ENCODE measurements at places on chromosomes 5 and 9.

DNA sequence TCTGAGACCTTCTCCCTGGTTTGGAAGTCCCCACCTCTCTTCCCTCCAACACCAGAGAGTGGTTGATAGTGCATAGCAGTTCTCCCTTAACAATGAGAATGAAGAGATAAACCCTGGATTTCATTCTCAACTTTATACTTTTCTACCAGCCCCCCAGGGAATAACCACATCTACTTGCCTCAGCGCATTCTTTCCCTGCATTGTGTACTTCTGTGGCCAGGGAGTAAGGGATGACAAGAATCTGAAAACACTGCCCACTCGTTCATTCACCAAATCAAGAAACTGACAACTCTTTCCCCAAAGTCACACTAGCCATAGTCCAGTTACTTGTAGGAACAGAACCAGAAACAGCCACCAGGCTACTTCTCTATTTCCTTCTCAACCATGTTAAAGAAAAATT lies 46.0 kb upstream of the SPIN1 start:
- no peak for DNase-seq

DNA sequence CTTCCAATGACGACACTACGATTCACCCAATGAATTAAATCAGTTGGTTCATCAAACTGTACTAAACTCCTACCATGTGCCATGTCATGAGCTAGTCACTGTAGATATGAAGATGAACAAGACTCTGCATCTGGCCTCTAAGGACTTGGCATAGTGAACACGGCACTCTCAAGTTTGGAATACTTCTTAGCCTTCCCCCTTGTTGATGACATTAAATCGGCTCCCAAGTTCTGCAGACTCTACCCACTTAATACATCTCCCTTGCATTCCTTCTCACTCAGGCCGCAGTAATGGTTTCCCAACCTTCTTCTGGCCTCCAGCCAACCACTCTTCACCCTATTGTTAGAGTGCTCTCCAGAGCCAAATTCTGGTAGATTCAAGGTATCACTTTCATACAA lies 184.7 kb downstream of the MAPKAP1 start:
- DNase-seq, result no peak

- DNase-seq, result no peak
These were observed 4.3 kb upstream of the IFNK start for GRCh38 chr9:27519466-27520465.

DNA sequence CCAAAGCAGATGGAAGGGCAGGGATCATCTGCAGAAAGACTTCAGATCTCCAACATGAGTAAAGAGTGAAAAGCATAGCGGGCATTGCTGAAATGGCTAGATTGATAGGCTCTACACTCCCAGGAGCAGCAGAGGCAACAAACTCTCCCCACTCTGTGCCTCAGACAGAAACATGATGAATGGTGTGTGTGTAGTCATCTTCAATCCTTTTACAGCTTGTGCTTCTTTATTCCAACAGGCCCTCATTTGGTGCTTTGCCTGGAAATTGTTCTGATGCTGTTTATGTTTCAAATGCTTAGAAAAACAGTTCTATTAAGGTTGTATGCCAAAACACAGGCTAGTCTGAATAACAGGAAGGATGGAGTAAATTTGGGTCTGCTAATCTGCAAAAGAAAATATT lies 176.2 kb downstream of the DMRTA1 start:
- no peak for DNase-seq

DNA sequence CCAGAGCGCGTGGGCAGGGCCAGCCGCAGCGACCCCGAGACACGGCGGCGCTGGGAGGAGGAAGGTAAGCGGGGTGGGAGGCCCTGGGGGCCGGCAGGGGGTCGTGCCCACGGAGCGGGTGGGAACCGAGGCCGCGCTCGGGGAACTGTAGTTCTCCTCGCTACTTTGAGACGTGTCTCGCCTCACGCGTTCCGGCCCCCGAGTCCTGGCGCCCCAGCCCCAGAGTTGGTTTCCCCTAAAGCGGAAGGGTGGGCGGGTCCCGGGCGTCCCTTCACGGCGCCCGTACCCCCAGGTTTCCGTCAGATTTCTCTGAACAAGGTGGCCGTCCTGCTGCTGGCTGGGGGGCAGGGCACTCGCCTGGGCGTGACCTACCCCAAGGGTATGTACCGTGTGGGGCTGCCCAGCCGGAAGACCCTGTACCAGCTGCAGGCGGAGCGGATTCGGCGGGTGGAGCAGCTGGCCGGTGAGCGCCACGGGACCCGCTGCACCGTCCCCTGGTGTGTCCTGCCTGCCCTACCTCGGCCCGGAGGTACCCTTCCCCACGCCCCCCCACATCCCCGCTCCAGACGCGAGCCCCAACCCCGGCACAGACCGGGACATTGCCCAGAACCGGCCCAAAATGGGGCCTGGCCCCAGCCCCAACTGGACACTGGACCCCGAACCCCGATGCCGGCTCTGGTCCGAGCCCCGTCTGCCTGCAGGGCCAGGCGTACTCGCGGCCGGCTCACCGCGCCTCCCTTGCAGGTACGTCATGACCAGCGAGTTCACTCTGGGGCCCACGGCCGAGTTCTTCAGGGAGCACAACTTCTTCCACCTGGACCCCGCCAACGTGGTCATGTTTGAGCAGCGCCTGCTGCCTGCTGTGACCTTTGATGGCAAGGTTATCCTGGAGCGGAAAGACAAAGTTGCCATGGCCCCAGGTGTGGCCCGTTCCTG lies 709 bp downstream of the UAP1L1 start:
- no peak for DNase-seq

- peak; percentile 82 for DNase-seq
These were observed 48.1 kb downstream of the VAV2 start for GRCh38 chr9:133943781-133944745.

GRCh38 chr5:58241389-58241788 lies 218.5 kb downstream of the PLK2 start:
- DNase-seq, result no peak

DNA sequence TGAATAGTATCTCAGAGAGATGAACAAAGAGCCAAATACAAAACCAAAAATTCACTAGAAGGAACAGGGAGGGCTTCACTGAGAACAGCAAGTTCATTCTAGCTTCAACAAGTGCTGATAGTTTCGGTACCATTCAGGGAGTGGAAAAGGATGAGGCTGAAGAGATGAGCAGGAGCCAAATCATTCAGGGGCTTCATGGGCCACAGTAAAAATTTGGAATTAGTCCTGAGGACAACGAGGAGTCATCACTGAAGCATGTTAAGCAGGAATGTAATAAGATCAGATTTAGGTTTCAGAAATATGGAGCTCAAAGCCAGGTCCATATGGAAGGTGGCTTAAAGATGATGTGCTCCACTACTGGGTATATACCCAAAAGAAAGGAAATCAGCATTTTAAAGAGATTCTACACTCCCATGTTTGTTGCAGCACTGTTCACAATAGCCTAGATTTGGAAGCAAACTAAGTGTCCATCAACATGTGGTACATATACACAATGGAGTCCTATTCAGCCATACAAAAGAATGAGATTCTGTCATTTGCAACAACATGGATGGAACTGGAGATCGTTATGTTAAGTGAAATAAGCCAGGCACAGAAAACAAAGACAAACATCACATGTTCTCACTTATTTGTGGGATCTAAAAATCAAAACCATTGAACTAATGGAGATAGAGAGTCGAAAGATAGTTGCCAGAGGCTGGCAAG lies 36.2 kb downstream of the SPOCK1 start:
- DNase-seq, result no peak

DNA sequence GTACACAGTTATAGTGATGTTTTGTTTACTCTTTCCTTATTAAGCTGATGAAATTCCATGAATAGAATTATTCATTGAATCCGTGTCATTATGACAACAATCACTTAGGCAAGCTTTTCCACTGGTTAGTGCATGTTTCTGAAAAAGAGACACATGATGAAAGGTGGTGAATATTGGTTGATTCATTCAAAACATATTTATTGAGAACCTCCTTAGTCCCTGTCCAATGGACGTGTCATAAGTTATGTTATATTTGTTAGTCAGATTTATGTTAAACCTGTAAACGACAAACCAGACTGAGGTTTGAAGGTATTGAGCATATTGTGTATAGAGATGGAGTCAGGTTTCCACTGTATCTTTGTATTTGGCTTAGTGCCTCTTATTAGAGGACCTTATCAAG lies 1888.9 kb upstream of the CDH6 start:
- DNase-seq, result no peak

DNA sequence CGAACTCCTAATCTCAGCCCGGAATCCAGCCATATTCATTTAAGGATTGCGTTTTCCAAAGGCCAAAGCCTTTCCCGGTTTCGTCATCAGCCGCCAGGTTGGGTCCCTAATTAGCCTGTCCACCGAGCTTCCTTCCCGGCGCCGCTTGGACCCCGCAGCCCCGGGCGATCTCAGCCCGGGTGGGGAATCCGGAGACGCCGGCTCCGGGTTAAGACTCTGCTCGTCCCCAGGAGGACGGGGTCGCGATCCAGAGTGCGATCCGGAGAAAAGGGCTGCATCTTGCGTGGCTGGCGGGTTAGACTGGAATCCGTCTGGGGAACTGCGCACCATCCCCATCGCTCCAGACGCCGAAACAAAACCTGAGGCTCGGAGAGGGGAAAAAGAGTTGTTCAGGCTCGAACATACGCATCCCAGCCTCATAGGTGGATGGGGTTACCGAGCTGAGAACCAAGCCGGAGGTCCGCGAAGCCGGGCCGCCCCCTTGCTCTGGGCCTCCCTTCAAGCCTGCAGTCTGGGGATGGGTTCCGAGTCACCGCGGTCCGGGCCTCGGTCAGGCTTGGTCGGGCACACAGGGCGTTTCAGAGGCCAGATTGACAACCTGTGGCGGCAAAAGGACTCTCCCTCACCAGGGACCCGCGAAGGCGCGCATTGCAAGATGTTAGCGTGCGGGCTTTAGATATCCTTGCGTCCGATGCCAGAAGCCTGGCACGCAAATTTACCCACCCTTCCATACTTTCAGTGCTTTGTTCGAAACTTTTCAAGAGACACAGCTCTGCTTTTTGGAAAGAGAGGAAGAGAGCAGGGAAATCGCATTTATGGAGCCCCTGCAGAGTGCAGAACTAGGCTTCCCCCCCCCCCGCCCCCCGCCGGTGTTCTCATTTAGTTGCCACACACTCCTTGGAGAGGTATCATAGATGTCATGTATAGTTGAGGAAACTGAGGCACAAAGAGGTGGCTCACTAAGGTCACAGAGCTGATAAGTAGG lies 7.9 kb downstream of the MSX2 start:
- DNase-seq, result peak; percentile 11

All from brain (organoid and tissue), 16 donors.